ENCODE measurements at places on chromosomes 13 and 19.
A peak's percentile ranks its signal among the peaks of the same experiment; 100 is the strongest.

GRCh38 chr13:60869225-60869624 lies 472.2 kb downstream of the TDRD3 start:
- DNase-seq = no peak

- DNase-seq = no peak
Measured at GRCh38 chr19:34731019-34731829, 2.8 kb upstream of the ZNF181 start.

GRCh38 chr19:46056536-46056935 lies 15.7 kb upstream of the IGFL4 start:
- no peak for DNase-seq

GRCh38 chr19:33868076-33868735 lies 71.5 kb downstream of the KCTD15 start:
- DNase-seq = peak; percentile 22

GRCh38 chr13:71089056-71089455 lies 777.9 kb downstream of the DACH1 start:
- DNase-seq = no peak

GRCh38 chr19:12788042-12788681 lies 3.1 kb upstream of the JUNB start:
- DNase-seq = no peak

GRCh38 chr13:58097831-58098230 lies 466.3 kb downstream of the PCDH17 start:
- no peak for DNase-seq

- no peak for DNase-seq
Measured at GRCh38 chr13:79874396-79875360, 393.7 kb downstream of the NDFIP2 start.

GRCh38 chr13:97283888-97284287 lies 61.8 kb downstream of the MBNL2 start:
- DNase-seq = no peak

- peak; percentile 67 for DNase-seq
Measured at GRCh38 chr19:30784850-30785457, 412.8 kb downstream of the ZNF536 start.

DNA sequence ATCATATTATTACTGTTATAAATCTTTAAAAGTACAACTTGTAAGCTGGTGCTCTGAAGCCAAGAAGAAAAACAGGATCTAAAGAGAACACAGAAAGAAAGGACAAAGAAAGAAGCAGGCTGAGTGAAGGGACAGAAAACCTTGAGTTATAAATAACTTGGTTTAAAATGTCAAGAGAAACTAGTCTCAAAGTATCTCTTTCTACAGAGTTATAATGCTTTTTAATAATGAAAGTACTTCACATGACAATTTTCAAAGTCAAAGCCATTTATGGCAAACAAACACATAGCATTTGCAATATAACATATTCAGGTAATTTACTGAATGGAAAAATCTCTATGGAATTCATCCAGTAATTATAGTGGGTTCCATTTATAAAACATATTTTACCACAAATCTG lies 33.4 kb downstream of the CAB39L start:
- DNase-seq = no peak

DNA sequence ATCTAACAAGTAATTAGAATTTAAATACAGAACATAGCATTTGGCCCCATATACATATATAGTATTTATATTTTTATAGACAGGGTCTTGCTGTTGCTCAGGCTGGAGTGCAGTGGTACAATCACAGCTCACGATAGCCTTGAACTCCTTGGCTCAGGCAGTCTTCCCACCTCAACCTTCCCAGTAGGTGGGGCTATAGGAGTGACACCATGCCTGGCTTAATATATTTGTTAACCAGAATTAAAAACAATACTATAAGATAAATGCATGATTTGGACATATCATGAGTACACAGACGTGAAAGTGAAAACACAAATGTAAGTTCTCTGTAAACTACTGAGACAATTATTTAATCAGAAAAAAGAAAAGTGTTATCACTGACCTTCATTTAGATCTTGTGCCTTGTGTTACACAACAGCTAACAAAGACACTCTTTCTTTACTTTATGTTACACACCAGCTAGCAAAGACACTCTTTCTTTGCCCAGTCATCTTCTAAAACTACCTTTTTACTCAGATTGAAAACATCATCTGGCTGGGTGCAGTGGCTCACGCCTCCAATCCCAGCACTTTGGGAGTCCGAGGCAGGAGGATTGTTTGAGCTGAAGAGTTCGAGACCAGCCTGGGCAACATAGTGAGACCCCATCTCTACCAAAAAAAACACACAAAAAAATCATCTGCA lies 22.6 kb downstream of the CARS2 start:
- DNase-seq = no peak

GRCh38 chr19:41886761-41887710 lies 4.1 kb downstream of the ARHGEF1 start:
- DNase-seq = no peak

GRCh38 chr13:114071410-114071809 lies 61.0 kb downstream of the RASA3 start:
- no peak for DNase-seq

GRCh38 chr19:15015946-15016542 lies 33.2 kb upstream of the CASP14 start:
- peak; percentile 45 for DNase-seq

DNA sequence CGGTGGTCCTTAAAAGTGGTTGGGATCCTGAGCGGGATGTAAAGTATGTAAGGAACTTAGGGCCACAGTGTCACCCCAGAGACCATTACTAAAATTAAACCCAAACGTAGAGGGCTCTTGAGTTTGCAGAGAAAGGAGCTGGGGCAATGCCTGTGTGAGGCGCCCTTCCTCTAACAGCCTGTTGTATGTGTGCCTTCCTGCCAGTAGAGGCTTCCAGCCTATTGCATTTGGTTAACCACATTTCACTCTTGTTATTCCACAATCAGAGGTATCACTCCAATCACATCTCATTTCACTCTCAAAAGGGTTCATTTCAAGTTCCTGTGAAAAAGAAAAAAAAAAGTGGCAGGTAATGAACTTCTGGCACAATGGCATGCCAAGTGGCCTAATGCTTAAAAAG lies 29.4 kb downstream of the DIAPH3 start:
- no peak for DNase-seq

GRCh38 chr19:29817316-29817715 lies 5.5 kb downstream of the CCNE1 start:
- no peak for DNase-seq

DNA sequence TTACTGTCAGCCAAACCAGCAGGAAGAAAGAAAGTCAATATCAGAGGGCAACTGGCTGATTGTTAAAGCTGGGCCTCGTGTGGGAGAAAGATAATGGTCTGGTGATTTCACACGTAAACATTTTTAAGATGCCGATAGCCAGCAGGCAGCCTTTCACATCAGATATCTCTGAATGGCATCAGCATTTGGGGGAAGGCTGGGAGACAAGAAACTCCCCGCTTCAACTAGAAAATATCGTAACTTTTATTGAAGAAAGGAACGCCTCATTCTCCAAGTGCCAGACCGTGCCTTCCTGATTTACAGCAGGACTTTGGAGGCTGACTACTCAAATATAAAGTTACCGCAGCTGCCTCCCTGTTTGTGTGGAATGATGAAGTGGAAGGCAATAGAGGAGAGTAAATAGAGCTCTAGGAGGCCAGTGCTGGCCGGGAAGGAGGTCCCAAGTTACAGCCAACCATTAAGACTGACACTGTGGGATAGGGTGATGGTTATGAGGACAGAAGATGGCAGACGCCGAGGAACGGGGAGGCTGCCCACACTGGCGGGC lies 284.3 kb upstream of the MAB21L1 start:
- DNase-seq = no peak
